Endothelial cell of umbilical vein (primary cell): ENCODE measurements at places on chromosomes 2 and 18. TPM values are rescaled to one million over a fixed set of nuclear protein-coding genes. Genes with fewer than 3 reads are reported as not detected.

- no peak overlapping the region for H3K4me3 ChIP-seq
- no peaks in the 10 kb centered on the region for H3K4me1 ChIP-seq
Observed at GRCh38 chr2:158049129-158049855, 52.4 kb upstream of the UPP2 start.

GRCh38 chr2:185484602-185485001, 254.0 kb upstream of the FSIP2 start:
- no peak overlapping the region for H3K4me3 ChIP-seq
- no peaks in the 10 kb centered on the region for H3K27me3 ChIP-seq
- no peaks in the 10 kb centered on the region for H3K36me3 ChIP-seq
- no peak overlapping the region for H3K27ac ChIP-seq

- no peaks in the 10 kb centered on the region for H3K27me3 ChIP-seq
- H3K4me3 ChIP-seq: no peak overlapping the region
- H3K27ac ChIP-seq: no peak overlapping the region
Observed at GRCh38 chr18:62769216-62769615, 53.9 kb downstream of the PHLPP1 start.

Gene SERPINB7
- not detected in 2 replicates for total RNA-seq

Gene ACVR1C
- total RNA-seq: not detected in 2 replicates
